ENCODE measurements at places on chromosomes 2 and 18.

- ATAC-seq: no peak
Observed at GRCh38 chr18:67924656-67925055, 408.1 kb upstream of the DSEL start.

DNA sequence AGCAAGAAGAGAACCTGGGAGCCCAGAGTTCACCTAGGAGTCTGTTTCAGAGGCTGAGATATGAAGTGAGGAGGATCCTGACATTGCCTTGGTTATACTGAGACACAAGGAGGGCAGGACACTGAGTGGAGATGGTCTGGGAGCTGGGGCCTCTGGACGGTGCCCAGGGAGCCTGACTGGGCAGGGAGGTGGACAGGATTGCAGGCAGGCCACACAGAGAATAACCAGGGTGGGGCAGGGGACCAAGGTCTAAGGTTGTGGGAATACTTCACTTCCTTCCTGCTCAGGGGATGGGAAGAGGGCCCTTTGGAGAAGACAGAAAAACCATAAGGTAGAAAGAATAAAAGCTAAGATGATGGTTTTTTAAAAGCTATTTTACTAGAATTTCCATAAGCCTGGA, 18.7 kb downstream of the EDAR start:
- no peak for ATAC-seq

- ATAC-seq: no peak
Observed at GRCh38 chr18:8937160-8938094, 165.1 kb upstream of the NDUFV2 start.

DNA sequence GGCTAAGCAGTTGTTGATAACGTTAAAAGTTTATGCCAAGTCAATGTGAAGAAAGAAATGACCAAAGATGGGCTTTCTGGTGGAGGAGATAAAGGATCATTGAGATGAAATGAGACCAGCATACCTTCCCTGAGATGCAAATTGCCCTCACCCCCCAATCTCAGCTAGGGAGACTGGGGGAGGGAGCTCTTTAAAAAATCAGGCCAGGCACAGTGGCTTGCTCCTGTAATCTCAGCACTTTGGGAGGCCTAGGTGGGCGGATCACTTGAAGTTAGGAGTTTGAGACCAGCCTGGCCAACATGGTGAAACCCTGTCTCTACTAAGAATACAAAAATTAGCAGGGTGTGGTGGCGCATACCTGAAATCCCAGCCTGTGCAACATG, 30.9 kb upstream of the KCMF1 start:
- ATAC-seq: no peak

DNA sequence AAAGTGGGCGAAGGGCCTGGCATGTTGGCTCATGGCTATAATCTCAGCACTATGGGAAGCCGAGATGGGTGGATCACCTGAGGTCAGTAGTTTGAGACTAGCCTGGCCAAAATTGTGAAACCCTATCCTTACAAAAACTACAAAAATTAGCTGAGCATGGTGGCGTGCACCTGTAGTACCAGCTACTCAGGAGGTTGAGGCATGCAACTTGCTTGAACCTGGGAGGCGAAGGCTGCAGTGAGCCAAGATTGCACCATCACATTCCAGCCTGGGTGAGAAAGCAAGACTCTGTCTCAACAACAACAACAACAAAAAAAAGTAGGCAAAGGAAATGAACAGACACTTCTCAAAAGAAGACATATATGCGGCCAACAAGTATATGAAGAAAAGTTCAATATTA, 196.5 kb downstream of the RAB3GAP1 start:
- ATAC-seq: no peak

DNA sequence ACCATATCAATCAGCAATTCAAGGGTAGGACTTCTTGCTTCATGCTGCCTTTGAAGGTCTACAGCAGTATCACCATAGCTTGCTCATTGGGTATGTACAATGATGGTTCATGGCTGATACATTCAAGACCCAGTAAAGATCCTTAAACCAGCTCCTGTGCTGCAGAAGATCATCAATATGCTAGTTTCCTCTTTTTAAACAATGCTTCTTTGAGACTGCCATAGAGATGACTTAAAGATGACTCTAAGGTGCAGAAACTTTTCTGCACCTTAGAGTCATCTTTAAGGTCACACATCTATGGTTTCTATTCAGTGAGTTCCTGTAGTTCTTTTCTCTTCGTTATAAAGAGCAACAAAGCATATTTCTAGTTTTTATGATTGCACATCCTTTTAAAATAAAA, 102.8 kb upstream of the KLHL14 start:
- no peak for ATAC-seq

GRCh38 chr18:65990944-65991708, 240.3 kb downstream of the CDH7 start:
- ATAC-seq: no peak

DNA sequence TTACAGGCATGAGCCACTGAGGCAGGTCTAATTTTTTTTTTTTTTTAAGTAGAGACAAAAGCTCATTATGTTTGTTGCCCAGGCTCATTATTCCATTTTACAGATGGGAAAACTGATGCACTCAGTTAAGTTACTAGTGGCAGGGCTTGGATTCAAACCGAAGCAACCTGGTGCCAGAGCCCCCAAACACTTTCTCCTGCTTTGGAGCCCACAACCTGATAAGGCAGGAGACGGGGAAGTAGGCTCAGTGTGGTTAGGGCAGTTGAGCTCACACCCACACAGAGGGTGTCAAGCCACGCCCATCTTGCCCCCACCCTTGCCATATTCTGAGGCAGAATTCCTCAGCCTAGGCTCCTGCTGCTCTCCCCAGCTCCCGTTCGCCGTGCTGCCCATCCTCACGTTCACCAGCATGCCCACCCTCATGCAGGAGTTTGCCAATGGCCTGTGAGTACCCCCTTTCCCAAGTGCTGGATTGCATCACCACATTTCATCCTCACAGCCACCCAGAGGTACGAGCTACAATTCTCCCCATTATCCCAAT, 5.8 kb upstream of the CTDSP1 start:
- ATAC-seq: no peak

DNA sequence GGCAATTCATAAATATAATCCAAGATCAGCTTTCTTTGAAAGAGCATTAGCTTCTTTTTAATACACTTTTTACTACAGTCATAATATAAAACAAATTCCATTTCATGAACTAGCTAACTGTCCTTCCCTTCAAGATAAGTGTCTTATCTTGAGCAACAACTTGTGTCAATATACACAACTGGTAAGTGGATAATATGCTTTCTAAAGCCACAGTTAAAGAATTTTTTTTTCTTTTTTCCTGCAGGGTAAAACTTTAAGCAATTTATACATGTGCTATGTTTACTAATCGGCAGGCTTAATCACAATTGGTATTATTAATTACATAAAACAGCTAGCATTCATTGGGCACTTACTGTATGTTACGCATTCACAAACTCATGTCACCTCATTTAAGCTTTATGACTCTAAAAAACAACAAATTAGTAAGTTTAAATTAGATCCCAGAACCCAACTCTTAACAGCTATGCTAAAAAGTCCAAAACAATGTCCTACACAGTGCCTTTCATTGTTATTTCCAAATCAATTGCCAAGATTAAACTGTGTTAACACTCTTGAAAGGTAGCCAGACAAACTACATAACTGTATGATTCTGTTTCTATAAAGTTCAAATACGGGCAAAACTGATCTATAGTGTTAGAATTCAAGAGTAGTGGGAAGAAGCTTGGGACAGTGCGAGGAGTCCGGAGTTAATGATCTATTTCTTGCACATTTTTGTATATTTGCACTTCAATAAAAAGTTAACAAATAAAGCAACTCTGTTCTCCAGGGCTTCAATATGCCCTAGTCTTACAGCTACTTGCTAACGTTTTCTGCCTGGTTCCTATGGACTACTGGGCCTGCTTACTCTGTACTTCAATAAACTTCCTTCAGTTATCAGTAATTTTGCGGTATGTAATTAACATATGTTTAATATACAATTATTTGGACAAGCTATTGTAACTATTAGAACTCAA, 6.0 kb downstream of the TXNL1 start:
- ATAC-seq: no peak

DNA sequence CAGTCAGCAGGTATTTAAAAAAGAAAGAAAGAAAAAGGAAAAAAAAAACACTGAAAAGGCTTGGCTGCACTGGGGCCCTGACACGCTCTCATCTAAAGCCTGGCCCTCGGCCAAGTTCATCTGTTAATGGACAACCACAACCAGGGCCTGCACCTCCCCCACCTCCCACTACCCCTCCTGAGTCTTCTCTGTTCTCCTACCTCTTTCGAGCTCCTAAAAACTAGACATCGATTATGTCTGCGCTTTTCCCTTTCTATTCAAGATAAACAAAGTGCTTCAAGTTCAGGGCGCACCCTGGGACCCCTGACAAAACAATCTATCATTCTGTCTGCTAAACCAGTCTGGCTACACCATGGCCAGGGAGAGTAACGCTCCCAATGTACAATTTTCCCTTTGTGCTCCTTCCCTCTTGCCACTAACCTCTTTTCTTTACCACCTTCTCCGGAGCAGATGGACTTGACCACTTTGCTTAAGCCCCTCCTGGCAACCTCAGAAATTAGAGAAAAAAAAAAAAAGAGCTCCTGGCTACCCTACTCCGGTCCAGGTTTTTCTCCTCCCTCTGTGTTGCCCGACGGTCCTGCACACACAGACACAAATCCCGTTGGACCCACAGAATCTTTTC, 22.7 kb downstream of the BCL11A start:
- no peak for ATAC-seq

GRCh38 chr18:9474108-9474982, 968 bp upstream of the RALBP1 start:
- no peak for ATAC-seq

- no peak for ATAC-seq
Observed at GRCh38 chr18:731185-731584, 18.8 kb upstream of the ENOSF1 start.

DNA sequence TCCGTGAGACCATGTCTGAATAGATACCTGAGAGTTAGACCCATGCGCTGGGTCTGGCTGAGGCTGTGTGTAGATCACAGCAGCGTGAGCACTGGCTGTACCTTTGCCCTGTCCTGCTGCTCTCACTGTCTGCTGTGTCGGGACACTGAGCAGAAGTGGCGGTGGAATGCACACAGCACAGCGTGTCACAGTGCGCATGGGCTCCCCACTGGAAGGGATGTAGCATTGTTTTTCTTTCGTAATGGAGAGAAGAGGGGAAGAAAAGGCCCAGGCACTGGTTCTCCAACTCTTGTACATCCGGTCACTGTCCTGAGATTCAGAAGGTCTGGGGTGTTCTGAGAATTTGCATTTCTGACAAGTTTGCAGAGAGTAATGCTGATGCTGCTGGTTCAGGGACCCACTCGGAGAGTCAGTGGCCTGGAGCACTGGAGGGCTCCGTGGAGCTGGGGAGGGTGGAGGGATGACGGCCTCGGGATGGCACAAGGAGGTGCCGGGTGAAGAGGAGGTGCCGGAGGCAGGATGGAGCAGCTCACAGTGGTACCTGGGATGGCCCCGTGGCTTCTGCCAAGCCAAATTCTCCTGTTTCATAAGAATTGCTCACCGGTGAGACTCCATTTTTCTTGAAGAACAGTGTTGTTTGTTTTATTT, 252.8 kb downstream of the LDLRAD4 start:
- ATAC-seq: no peak

All from activated T-helper 17 cell treated with anti-CD3 and anti-CD28 coated beads, Interleukin-2, amount 50 U/mL, for 72 hours (primary cell).